Activated CD4-positive, alpha-beta memory T cell treated with anti-CD3 and anti-CD28 coated beads for 36 hours (primary cell): ENCODE measurements at places on chromosomes 5 and 9.

DNA sequence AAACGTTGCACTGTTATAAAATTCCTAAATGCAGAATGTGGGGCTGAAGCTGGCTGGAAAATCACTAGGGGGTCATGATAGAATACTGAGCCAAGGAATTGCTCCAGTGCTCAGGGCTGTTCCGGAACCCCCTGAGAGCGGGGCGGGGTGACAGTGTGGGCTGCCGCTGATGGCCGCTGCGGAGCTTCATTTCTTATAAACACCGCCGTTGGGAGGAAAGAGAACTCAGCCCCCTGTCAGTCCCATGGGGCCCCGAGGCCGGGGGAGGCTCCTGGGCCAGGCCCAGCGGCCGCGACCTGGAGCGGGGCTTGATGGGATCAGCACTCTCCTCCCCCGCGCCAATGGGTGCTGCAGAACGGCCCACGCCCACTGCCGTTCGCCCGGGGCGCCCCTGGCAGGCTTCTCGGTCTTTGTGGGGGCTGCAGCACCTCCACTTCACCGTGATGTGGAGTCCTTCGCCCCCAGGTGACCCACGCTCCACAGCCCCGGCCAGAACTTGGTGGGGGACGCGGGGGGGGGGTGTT, 5.2 kb upstream of the IRF1 start:
- DNase-seq: peak; percentile 90

- no peak for DNase-seq
These were observed 206.0 kb upstream of the TLX3 start for GRCh38 chr5:171102877-171103610.

- no peak for DNase-seq
These were observed 43.2 kb upstream of the IL7R start for GRCh38 chr5:35813521-35813920.

- no peak for DNase-seq
These were observed 164.5 kb downstream of the SPATA31D1 start for GRCh38 chr9:82153032-82153431.

DNA sequence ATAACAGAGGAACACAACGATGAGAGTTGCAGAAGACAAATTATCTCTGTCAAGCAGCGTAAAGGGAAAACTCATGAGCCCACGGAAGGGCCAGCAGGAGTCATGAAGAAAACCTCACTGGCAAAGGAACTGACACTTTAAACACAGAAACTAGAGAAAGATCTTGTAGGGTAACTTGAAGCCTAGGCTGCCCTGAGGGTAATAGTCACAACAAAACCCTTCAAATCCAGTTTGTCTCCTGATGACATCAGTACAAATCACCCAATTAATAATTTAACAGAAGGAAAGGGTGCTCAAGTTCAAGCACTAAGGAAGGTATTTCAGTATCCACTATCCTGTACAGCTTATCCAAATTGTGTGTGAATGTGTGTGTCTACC, 549.1 kb downstream of the MTRR start:
- DNase-seq: no peak
